ENCODE measurements at places on chromosomes 6 and 20.

DNA sequence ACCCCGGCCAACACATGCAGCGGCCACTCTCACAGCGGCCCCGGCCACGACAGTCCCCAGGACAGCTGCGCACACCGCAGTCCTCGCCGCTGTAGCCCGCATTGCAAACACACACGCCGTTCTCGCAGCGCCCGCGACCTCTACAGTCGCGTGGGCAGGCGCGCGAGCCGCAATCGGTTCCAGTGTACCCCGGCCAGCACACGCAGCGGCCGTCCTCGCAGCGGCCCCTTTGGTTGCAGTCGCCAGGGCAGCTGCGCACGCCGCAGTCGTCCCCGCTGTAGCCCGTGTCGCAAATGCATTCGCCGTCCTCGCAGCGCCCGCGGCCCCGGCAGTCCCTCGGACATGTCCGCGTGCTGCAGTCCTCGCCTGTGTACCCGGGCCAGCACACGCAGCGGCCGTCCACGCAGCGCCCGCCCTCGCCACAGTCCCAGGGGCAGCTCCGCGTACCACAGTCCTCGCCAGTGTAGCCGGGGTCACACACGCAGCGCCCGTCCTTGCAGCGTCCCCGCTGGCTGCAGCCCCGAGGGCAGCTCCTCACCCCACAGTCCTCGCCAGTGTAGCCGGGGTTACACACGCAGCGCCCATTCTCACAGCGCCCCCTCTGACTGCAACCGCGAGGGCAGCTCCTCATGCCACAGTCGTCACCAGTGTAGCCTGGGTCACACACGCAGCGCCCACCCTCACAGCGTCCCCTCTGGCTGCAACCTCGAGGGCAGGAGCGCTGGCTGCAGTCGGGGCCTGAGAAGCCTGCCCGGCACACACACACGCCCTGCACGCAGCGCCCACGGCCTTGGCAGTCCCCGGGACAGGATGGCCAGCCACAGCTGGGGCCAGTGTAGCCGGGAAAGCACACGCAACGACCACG is 12.5 kb downstream of the TNXB start:
- DNase-seq, result no peak
- peaks cover 6% of the 10 kb centered on the region for H3K4me1 ChIP-seq
- no peak overlapping the region for H3K27ac ChIP-seq

- no peak for DNase-seq
- no peak overlapping the region for H3K4me3 ChIP-seq
- no peaks in the 10 kb centered on the region for H3K27me3 ChIP-seq
- H3K4me1 ChIP-seq, result no peaks in the 10 kb centered on the region
These were observed 78.3 kb downstream of the ME1 start for GRCh38 chr6:83352424-83353061.

DNA sequence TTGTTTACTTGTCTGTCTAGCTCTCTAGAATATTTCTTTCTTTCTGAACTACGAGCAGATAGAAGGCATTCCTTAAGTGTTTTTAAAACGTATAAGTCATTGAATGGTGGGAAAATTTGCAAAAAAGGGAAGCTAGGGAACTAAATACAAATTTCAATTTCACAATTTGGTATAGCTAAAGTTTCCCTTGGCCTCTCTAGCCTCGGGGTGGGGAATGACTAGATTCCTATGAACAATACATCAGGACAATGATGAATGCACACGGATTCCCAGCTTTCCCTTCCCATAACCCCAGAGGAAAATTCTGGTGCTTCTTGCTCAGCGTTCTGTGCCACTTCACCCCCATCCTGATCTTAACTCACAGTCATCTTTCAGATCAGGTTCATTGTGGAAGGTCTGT is 113.3 kb upstream of the ASF1A start:
- DNase-seq, result no peak
- peaks cover 21% of the 10 kb centered on the region for H3K4me1 ChIP-seq
- no peaks in the 10 kb centered on the region for H3K36me3 ChIP-seq
- no peaks in the 10 kb centered on the region for H3K27me3 ChIP-seq
- H3K27ac ChIP-seq, result no peak overlapping the region

- H3K27me3 ChIP-seq, result no peaks in the 10 kb centered on the region
- H3K36me3 ChIP-seq, result no peaks in the 10 kb centered on the region
- DNase-seq, result no peak
- H3K27ac ChIP-seq, result no peak overlapping the region
- peaks cover 2% of the 10 kb centered on the region for H3K4me1 ChIP-seq
These were observed 30.3 kb upstream of the VEGFA start for GRCh38 chr6:43739642-43740091.

DNA sequence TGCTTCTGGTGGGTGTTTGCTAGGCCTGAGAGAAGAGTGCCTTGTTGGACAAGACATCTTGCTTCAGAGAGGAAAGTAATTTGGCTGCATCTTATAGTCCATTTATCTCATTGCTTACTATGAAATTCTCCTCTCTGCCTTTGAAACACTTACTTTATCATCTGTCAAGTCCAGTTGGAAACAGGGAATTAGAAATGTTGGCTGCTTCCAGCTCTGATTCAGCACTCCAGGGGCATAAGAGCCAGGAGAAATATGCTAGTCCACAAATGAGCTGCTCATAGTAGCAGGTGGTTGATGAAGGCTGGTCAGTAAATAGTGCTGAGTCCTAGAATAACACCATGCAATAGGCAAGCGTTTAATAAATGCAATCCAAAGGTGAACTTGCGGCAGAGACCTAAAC is 227.1 kb downstream of the SLC35F1 start:
- DNase-seq, result no peak
- H3K4me3 ChIP-seq, result no peak overlapping the region
- H3K36me3 ChIP-seq, result no peaks in the 10 kb centered on the region
- H3K4me1 ChIP-seq, result no peaks in the 10 kb centered on the region
- peaks cover 23% of the 10 kb centered on the region for H3K27me3 ChIP-seq

- no peak for DNase-seq
- peaks cover 31% of the 10 kb centered on the region for H3K36me3 ChIP-seq
- no peaks in the 10 kb centered on the region for H3K27me3 ChIP-seq
These were observed 1.9 kb downstream of the HEBP2 start for GRCh38 chr6:138405816-138406413.

GRCh38 chr6:52423971-52424381 is 3.8 kb downstream of the EFHC1 start:
- peaks cover 4% of the 10 kb centered on the region for H3K4me1 ChIP-seq
- H3K27ac ChIP-seq, result no peak overlapping the region
- H3K27me3 ChIP-seq, result no peaks in the 10 kb centered on the region
- no peak for DNase-seq
- no peak overlapping the region for H3K4me3 ChIP-seq

DNA sequence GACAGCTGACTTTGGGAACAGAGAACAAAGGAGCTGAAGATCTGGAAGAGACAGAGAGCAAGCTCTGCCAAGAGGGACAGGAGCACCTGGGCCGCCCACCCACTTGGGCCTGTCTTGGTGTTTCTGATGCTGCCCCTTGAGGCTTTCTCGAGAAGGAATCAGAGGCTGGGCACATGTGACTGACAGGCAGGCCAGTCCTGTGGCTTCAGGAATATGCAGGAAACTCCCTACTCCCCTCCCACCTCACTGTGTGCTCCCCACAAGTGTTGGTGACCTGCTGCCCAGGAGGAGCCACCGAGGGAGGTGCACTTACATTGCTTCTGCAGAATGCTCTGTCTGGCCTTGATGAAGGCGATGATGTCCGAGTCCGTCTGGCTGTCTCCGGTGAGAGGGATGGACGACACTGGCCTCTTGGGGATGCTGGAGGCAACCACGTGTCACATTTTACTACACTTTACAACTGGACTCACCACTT is 20.9 kb upstream of the KCNK16 start:
- peaks cover 7% of the 10 kb centered on the region for H3K27me3 ChIP-seq
- DNase-seq, result no peak
- H3K36me3 ChIP-seq, result no peaks in the 10 kb centered on the region
- no peak overlapping the region for H3K4me3 ChIP-seq
- H3K27ac ChIP-seq, result no peak overlapping the region

DNA sequence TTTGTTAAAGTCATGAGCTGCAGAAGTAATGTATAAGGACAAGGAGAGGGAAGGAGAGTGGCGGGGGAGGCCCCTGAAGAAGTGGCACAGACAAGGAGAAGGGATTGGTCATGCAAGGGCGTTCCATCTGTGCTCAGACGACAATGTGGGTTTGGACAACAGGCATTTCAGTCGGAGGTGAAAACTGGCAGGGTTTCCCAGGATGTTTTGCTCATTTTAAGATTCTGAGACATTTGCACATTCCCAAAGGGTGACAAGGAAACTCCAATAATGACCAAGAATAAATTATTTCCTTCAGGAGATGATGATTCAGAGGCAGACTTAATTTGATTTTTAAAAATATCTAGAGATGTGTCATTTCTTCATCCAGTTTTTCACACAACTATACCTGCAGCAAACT is 181.8 kb downstream of the HIVEP2 start:
- peaks cover 31% of the 10 kb centered on the region for H3K4me1 ChIP-seq
- no peak for DNase-seq
- no peaks in the 10 kb centered on the region for H3K27me3 ChIP-seq
- H3K4me3 ChIP-seq, result no peak overlapping the region

DNA sequence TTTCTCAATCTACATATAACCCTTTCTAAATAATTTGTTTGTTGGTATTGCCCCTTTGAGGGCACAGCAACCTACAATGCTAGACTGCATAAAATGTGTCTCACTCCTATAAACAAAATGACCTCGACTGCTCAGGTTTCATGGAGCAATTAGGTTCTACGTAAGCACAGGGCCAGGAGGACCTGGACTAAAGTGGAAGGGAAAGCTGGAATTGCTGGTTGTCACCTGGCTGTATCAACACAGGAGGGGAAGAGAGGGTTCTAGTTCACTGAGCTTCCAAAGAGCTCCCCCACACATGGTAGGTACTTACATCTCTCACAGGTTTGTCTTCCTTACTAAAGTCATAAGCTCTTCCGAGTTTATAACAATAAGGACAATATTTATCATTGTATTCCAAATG is 51.0 kb downstream of the NCOA6 start:
- no peaks in the 10 kb centered on the region for H3K27me3 ChIP-seq
- no peak for DNase-seq
- H3K27ac ChIP-seq, result no peak overlapping the region
- peaks cover 16% of the 10 kb centered on the region for H3K36me3 ChIP-seq

DNA sequence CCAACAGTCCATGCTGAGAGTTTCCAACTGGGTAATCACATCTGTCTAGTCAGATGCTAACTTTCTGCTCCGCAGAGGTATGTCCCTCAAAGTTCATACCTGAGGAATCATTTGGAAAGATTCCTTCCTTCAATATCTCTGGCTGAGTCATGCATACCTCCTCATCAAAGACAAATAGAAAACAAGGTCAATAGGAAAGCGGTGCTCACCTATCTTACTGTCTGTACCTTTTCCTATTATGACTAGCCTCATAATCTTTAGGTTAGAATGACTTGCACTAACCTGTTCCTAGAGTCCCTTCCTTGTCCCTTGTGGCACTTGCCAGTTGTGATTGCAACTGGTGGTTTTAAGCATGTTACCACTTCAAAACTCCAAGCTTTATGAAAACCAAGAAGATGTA is 78.2 kb upstream of the PTPRK start:
- H3K27ac ChIP-seq, result no peak overlapping the region
- DNase-seq, result no peak
- H3K36me3 ChIP-seq, result no peaks in the 10 kb centered on the region
- H3K4me3 ChIP-seq, result no peak overlapping the region
- peaks cover 7% of the 10 kb centered on the region for H3K27me3 ChIP-seq

DNA sequence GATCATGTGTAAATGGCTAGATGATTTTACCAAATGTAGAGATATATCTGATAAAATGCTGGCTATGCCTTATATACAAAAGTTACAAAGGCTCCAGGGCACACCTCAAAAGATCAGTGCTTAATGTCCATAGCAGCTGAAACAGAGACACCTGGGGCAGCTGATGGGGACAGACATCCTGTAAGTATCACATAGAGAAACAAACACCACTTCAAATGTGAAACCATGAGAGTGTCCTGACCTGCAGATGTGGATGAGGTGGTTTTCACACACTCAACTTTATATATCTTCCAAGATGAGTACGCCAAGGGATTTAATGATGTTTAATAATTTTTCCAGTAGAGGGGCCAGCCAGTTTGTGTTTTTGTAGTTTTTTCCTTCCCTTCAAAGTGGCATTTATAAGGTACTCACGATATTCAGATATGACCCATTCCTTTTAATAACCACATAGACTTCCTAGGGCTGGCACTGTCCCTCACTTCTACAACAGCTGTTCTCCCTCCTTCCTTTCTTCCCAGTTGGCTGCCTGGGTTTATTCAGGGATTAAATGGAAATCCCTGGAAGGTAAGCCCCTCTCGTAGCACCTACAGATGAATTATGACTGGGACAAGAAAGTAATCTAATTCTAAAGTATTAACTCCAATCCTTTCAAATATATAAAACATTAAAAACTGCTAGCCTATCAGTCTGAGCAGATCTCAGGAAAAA is 50.3 kb upstream of the MCM9 start:
- no peak overlapping the region for H3K4me3 ChIP-seq
- no peak for DNase-seq
- H3K27ac ChIP-seq, result no peak overlapping the region

DNA sequence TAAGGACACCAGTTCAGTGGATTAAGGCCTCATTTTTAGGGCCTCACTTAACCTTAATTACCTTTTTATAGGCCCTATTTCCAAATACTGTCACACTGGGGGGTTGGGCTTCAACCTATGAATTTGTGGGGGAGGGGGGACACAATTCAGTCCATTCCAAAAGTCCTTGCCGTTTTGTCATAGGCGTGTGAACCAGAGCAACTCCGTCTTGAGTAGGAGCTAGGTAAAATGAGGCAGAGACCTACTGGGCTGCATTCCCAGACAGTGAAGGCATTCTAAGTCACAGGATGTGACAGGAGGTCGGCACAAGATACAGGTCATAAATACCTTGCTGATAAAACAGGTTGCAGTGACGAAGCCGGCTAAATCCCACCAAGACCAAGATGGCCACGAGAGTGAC is 113.5 kb upstream of the SNX9 start:
- H3K4me1 ChIP-seq, result no peaks in the 10 kb centered on the region
- H3K27me3 ChIP-seq, result no peaks in the 10 kb centered on the region
- DNase-seq, result no peak
- no peaks in the 10 kb centered on the region for H3K36me3 ChIP-seq
- no peak overlapping the region for H3K4me3 ChIP-seq
- H3K27ac ChIP-seq, result no peak overlapping the region

- H3K27me3 ChIP-seq, result peaks cover 29% of the 10 kb centered on the region
- H3K36me3 ChIP-seq, result no peaks in the 10 kb centered on the region
- H3K4me3 ChIP-seq, result no peak overlapping the region
- H3K4me1 ChIP-seq, result no peaks in the 10 kb centered on the region
- no peak overlapping the region for H3K27ac ChIP-seq
These were observed 12.7 kb upstream of the MTRF1L start for GRCh38 chr6:153015094-153015640.
